EL (cell line): ENCODE measurements at places on chromosomes 6 and 20.

- no peak for DNase-seq
Measured at GRCh38 chr6:5338177-5338960, 77.1 kb downstream of the FARS2 start.

- DNase-seq, result no peak
Measured at GRCh38 chr6:53892707-53893106, 97.9 kb downstream of the LRRC1 start.

DNA sequence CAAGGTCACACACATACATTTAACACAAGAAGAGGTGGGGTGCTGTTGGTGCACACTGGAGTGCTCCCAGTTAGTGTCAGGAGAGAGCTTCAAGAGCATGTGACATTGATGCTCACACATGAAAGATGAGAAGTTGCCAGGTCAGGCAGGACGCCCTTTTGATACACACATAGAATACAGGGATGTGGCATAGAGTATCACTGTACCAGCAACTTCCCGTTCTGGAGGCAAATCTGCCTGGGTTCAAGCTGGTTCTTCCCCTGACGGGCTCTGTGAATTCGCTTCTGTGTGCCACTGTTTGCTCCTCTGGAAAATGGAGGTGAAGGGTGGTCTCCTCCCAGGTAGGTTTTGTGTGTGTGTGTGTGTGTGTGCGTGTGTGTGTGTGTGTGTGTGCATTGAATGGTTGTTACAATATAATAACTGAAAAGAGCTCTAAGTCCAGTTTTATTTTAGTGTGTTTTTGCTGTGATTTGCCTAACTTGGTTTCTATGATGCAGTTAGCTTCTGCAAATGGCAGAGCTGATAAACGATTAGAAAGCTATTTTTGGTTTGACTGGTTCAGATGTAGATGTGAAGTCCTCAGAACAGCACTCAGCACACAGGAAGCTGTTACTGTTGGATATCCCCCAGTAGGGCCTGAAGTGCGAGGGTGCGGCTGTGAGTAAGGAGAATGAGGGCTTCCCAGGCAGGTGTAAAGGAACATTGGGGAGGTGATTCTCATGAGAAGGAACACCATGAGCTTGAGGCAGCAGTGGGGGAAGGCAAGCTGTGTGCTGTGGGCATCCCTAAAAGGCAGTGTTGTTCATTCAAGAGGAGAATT, 53.4 kb downstream of the HIVEP1 start:
- DNase-seq, result no peak

GRCh38 chr20:17108896-17109295, 117.9 kb upstream of the PCSK2 start:
- DNase-seq, result no peak

GRCh38 chr6:111469543-111469942, 13.5 kb downstream of the REV3L start:
- no peak for DNase-seq

- DNase-seq, result no peak
Measured at GRCh38 chr20:13749811-13750210, 34.9 kb downstream of the ESF1 start.
